Adrenal gland (tissue), 19 donors: ENCODE measurements at places on chromosomes 16 and 17. TPM values are rescaled to one million over a fixed set of nuclear protein-coding genes. Genes with fewer than 3 reads are reported as not detected.

Gene TEX14
- not detected for total RNA-seq

Gene EVPLL
- total RNA-seq, result not detected

Gene TNK1
- 8.7 TPM for total RNA-seq

Gene KPNA2
- 24.0 TPM for total RNA-seq

Gene HAGHL
- 4.5 TPM for total RNA-seq

Gene CD300LD
- total RNA-seq, result not detected

Gene STH
- not detected for total RNA-seq

Gene AXIN1
- 21.2 TPM for total RNA-seq

Gene ARL5C
- not detected for total RNA-seq

Gene ZNF19
- 5.5 TPM for total RNA-seq

Gene ARHGAP23
- total RNA-seq, result 4.4 TPM

Gene FUS
- 25.3 TPM for total RNA-seq

Gene CEMP1
- total RNA-seq, result not detected

Gene SYNGR3
- not detected for total RNA-seq

Gene CACNG5
- total RNA-seq, result not detected

Gene SDR42E2
- not detected for total RNA-seq

Gene MLX
- total RNA-seq, result 47.0 TPM

Gene FOXL1
- 0.78 TPM for total RNA-seq

Gene BRIP1
- 0.06 TPM for total RNA-seq

Gene CNP
- total RNA-seq, result 69.1 TPM

Gene IL34
- total RNA-seq, result 38.1 TPM

Gene ENPP7
- not detected for total RNA-seq

Gene SCGB1C2
- total RNA-seq, result not detected

Gene RFNG
- 56.6 TPM for total RNA-seq

Gene SPATA2L
- total RNA-seq, result 9.6 TPM

Gene CACNG4
- total RNA-seq, result 0.83 TPM

Gene SLC5A10
- total RNA-seq, result not detected

Gene GPATCH8
- total RNA-seq, result 19.8 TPM

Gene ACE
- 12.6 TPM for total RNA-seq

Gene C1QTNF1
- total RNA-seq, result 96.1 TPM

Gene GHDC
- 344 TPM for total RNA-seq

Gene CHST4
- 7.6 TPM for total RNA-seq

Gene LASP1
- 78.6 TPM for total RNA-seq

Gene HOXB1
- not detected for total RNA-seq

Gene FNDC8
- not detected for total RNA-seq

Gene CEP295NL
- total RNA-seq, result 2.0 TPM

Gene KRTAP4-9
- not detected for total RNA-seq

Gene TEX19
- not detected for total RNA-seq

Gene RDM1
- not detected for total RNA-seq

Gene CTRB1
- 9.9 TPM for total RNA-seq

Gene DOC2B
- total RNA-seq, result 4.4 TPM

Gene RAMP2
- 15.3 TPM for total RNA-seq

Gene CAMKK1
- total RNA-seq, result 10.0 TPM

Gene FZD2
- 4.6 TPM for total RNA-seq

Gene ASPHD1
- 4.4 TPM for total RNA-seq

Gene KRTAP2-1
- not detected for total RNA-seq

Gene CDK12
- total RNA-seq, result 36.4 TPM

Gene KCNJ2
- total RNA-seq, result 0.79 TPM

Gene CLEC18A
- 1.7 TPM for total RNA-seq

Gene KRTAP3-2
- total RNA-seq, result not detected

Gene FN3KRP
- total RNA-seq, result 27.3 TPM

Gene HBM
- not detected for total RNA-seq

Gene TTLL6
- total RNA-seq, result 0.40 TPM

Gene KRT27
- total RNA-seq, result not detected

Gene PPM1E
- 17.6 TPM for total RNA-seq

Gene CIITA
- total RNA-seq, result 13.5 TPM
